ENCODE measurements at places on chromosomes 2 and 18.

GRCh38 chr2:69770193-69770702, 28.3 kb downstream of the ANXA4 start:
- no peak for DNase-seq

- DNase-seq = no peak
These were observed 31.6 kb downstream of the LIMS1 start for GRCh38 chr2:108565778-108566375.

DNA sequence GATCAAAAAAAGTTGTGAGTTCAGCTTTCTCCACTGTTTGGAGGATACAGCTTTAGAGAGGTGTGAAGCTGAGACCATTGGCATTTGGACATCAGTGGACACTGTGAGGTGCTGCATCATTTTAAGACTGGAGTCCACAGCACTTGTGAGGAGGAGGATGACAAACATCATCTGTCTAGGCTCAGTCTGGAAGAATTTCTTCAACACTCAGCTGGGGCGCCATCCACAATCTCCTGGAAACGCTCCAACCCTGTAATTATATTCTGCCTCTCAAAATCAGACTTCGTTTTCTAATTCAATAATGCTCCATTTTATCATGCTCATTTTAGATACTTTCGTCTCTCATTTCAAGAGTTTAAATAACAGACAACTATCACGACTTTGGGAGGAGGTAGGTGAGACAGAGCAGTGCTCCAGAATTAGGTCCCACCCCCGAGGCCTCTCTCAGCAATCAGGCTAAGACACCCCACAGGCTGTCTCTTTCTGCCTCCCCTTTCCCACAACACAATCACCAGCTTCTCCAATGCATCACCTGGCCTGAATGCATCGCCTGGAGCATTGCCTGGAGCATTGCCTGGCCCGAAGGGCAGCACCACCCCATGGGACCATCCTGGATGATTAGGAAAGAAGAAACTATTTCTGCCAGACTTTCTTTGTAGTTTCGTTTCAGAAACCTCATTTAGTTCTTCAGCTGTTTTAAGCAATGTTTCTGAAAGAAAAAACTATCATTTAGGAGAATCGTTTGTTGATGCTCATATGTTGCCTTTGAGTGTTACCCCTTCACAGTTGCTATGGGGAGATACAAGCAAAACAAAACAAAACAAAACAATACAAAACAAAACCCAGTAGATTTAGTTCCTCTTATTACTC, 37.0 kb upstream of the DPP10 start:
- DNase-seq = no peak

GRCh38 chr2:47554311-47554905, 151.5 kb downstream of the MSH2 start:
- DNase-seq = no peak

DNA sequence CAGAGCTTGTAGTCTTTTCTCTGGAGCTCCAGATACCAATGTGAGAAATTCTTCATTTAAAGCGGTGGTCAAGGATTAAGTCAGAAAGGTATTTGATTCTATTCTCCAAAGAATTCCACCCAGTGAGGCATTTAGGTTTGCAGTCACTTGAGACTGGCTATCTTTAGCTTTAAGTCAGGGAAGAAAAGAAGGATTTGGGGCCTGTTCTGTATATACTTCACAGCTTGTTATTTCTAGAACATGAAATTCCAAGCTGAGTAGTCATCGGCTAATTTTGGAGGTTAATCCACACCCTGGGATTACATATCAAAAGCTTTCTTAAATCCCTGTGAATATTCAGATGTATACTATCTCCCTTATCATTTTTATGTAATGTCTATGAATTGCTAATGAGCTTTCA, 39.4 kb downstream of the MYOM1 start:
- DNase-seq = no peak

GRCh38 chr18:9919564-9920232, 5.9 kb downstream of the VAPA start:
- DNase-seq = no peak

GRCh38 chr2:150643114-150643725, 155.8 kb upstream of the RND3 start:
- no peak for DNase-seq
